ENCODE measurements at places on chromosomes 1 and 21.

DNA sequence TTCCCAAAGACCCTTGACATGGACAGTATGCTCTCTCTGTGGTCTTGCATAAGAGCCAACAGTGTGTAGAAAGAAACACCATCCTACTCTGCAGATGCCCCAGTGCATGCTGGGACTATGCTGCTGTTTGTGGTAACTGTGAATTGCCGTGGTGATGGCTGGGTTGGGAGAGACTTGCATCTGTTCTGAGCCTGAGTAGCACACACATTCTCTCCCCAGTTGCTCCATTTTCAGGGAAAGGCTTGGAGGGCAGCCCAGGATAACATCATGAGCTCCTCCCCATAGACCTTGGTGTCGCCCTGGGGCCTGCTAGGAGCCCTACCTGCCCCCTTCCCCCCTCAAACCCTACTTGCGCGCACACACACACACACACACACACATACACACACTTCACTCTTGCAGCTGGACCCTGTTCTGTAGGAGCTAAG is 120.9 kb upstream of the IPO9 start:
- DNase-seq: no peak

GRCh38 chr1:42938645-42939615 is 19.7 kb downstream of the SLC2A1 start:
- DNase-seq: no peak

- no peak for DNase-seq
Observed at GRCh38 chr1:48177257-48177656, 45.3 kb upstream of the SLC5A9 start.

- no peak for DNase-seq
Observed at GRCh38 chr1:55519937-55520683, 304.9 kb upstream of the USP24 start.

DNA sequence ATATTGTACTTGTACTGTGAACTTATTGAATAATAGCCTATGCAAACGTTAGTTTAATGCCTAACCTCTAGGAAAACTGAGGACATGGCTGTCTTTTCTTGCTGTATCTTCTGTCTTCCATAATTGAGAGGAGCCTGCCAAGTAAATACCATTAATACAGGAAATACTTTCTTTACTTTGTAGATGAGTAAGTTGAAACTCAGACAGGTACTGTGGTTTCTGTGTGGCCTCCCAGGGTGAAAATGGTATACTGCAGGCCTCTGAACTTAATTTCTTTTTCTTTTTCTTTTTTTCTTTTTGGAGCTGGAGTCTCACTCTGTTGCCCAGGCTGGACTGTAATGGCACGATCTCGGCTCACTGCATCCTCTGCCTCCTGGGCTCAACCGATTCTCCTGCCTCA is 208.8 kb upstream of the ADGRL4 start:
- no peak for DNase-seq

GRCh38 chr1:26134466-26134865 is 22.8 kb downstream of the PDIK1L start:
- DNase-seq: no peak

GRCh38 chr1:36380143-36380619 is 5.5 kb downstream of the STK40 start:
- no peak for DNase-seq

- DNase-seq: no peak
Observed at GRCh38 chr1:98077691-98078090, 156.9 kb upstream of the DPYD start.

- no peak for DNase-seq
Observed at GRCh38 chr1:40302475-40302874, 14.6 kb downstream of the COL9A2 start.

DNA sequence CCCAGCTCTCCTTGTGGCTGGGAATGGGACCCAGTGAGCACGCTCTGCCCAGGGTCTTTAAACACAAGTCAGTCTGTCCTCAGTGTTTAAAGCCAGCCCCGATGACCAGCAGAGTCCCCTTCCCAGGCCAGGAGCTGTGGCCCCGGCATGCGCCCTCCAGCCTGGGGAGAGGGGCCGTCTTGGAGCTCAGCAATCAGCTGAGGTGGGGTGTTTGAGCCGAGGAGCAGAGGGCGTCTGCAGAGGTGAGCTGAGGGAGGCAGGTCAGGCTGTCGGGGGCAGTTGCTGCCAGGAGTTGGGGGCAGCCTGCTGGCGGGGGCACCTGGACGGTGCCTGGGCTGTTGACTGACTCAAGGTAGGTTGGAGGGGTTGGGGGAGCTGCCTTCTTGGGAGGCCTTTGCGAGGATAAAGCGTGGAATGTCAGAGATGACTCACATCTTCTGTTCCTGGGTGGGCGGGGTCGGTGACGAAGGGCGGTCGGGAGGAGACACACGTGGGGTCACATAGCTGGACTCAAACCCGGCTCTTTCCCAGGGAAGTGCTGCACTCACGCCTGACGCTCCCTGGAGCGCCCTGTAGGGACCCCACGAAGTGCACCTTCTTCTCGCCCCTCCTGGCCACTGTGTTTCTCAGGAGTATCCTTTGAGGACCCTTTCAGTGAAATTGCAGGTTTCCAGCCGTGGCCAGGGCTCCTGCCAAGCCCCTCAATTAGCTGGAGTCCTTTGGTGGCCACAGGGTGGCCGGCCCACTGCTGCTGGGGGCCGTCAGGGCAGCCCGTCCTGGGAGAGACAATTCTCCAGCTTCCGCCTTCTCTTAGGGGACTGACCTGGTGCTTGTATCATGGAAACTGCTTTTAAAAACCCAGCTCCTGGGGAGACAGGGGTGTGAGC is 86.2 kb downstream of the SIK1 start:
- no peak for DNase-seq

DNA sequence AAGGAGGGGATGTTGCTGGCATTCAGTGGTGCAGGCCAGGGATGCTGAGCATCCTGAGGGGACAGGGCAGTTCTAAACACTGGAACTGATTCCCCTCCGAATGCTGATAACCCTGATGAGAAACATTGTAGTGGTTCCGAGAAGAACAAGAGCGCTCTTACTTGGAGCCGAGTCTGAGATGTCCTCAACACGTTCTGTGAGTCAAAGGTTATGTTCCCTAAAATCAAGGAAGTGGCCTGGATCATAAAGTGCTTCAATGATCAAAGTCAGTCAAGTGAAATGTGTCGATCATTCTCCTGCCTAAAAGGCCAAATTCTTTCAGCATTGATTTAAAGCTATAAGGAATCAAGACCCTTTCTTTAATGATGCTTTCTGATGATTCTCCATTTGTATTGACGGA is 234.1 kb downstream of the NFIA start:
- DNase-seq: no peak

DNA sequence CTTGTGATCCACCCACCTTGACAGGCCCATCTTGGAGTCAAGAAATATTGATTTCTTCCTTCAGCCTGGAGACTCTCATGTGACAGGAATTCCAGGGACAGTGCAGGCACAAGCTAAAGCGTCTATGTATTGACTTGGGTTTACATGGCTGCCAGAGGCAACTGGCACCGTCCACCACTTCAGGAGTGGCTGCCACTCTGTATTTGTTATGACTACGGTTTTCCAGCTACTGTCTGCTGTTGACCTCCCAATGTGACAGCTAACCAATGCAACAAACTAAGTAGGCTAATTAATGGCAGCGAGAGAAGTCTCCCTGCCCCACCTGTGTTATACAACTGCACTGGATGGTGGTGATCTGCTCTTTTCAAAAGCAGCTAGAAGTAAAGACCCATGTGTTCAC is 56.9 kb downstream of the CD58 start:
- DNase-seq: no peak

DNA sequence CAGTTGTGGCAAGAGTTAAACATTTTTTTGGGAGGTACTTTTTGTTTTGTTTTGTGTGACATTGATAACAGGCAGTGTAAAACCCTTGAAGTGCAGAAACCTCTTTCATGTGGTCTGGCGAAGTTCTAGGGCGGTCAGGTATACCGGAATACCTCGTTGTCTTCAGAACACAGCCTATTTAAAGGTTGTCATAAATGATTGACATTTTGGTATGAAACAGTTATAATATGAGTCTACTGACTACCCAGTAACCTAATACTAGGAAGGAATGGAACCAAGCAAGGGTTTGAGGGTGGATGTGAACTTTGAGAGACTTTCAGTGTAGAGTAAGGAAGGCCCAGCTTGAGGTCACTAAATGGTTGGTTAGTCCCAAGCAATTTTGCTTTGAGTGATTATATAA is 40.5 kb downstream of the PATJ start:
- DNase-seq: no peak

DNA sequence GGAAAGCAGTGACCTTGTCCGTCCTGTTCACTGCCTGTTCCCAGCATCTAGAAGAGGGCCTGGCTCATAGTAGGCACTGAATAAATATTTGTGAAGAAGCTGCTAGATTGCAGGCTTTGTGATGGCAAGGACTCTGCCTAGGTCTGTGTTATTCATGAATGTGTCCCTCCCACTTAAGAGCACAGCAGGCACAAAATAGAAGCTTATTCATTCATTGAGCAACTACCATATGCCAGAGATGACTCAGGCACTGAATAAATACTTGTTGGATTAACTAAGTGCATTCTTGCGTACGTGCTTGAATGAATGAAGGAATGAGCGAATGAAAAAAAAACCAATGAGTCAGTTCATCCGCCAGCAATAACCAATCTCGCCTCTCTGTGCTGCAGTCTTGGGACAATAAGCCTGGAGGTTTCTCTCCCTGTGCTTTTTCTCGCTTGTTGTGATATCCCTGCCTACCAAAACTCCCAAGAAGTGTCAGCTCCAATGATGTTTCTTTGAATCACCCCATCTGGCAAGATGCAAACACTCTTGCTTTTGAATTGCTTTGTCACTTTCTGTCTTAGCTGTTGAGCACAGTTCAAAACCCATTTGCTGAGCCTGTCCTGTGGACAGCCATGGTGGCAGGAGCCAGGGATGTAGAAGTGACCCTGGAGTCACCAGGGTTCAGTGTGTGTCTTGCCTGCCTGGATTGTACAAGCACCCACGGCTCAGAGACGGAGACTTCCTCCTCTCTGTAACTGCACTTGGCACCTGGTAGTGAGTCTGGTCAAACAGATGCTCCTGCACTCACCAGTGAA is 143.9 kb downstream of the KAZN start:
- DNase-seq: no peak

GRCh38 chr1:76068953-76069561 is 5.5 kb upstream of the ST6GALNAC3 start:
- no peak for DNase-seq

- DNase-seq: no peak
Observed at GRCh38 chr1:160707236-160708064, 4.2 kb downstream of the CD48 start.

- DNase-seq: no peak
Observed at GRCh38 chr1:160971618-160972056, 17.0 kb upstream of the ITLN2 start.

DNA sequence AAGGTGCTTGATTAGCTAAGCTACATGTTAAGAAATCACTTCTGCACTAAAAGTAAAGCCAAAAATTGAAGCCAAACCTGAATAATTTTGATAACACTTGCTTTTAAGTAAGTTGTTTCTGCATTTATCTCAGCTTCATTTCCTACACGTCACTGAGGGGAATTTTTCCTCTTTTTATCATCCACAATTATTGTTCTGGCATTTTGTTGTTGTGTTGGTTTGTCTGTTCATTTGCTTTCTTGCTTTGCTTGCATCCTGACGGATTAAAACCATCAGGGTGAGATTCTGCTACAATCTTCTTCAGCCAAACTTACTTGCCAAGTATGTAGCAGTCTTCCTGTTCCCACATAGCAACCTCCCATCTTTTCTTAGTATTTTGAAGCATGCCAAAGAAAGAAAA is 18.0 kb upstream of the EEIG2 start:
- DNase-seq: no peak

GRCh38 chr1:169586067-169586394 is 250 bp downstream of the F5 start:
- DNase-seq: no peak

DNA sequence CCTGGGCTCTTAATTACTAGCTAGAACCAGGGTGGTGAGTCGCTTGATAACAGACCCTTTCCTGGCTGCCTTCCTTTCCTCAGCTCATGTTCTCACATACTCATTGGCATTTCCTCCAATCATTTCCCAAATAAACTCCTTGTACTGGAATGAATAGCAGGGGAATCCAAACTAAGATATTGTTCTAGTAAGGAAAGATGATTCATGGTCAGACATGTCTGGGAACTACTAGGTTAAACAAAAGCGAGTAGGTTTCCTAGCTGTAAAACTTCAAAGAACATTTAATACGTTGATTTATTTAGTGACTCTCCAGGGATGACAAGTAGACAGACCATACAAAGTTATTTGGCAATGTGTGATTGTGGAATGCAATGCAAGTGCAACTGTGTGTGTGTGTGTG is 121.2 kb upstream of the KCNJ6 start:
- no peak for DNase-seq

DNA sequence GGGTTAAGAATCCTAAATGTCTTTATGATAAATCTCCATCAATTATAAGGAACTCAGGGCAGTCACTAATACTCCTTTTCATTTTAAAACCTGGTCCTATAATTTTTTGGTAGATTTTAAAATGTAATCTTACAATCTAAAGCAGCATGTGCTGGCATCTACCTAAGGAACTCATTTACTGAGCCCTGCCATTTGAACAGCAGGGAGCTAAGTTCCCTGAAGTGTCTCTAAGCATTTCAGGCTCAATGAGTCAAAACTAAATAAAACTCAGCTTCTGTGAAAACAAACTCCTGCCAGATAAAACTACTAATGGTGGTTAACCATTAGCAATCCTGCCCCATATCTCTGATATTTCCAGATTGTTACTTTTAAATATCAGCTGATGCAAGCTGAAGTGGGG is 1371.8 kb upstream of the PRMT6 start:
- no peak for DNase-seq

DNA sequence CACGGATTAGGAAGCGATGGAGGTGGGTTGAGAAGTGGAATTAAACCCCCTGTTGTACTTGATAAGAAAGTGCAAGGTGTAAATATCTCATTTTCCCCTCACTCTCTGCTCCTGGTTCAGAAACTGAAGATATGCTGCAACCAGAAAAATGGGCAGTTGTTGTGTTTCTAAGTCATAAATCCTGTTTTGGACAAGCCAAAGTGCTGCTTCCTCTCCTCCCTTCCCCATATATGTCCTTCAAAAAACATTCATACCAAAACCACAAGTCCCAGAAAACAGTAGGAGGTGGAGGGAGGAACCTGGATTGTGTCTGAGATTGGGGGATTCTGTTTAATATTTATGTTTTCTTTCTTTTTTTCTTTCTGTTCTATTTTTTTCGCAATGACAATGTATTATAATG is 13.6 kb upstream of the ZNF362 start:
- DNase-seq: no peak

DNA sequence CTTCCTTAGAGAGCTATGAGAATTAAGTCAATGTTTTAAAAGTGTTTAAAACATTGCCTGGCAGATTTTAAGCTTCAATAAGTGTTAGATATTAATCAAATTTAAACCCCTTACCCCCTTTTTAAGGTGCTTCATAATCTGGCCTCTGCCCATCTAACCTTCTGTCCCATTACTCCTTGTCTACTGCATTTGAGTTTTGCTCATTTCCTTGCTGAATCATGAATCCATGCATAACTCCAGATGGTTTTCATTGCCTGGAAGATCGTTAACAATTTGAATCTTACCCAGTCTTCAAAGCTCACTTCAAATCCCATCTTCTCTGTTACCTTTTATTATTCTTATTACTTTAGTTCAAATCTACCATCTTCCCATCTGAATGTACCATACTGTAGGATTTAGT is 4.6 kb downstream of the HJV start:
- DNase-seq: no peak
